Activated CD8-positive, alpha-beta memory T cell treated with anti-CD3 and anti-CD28 coated beads for 1 hour (primary cell): ENCODE measurements at places on chromosomes 11 and 22.
A peak's percentile ranks its signal among the peaks of the same experiment; 100 is the strongest.

DNA sequence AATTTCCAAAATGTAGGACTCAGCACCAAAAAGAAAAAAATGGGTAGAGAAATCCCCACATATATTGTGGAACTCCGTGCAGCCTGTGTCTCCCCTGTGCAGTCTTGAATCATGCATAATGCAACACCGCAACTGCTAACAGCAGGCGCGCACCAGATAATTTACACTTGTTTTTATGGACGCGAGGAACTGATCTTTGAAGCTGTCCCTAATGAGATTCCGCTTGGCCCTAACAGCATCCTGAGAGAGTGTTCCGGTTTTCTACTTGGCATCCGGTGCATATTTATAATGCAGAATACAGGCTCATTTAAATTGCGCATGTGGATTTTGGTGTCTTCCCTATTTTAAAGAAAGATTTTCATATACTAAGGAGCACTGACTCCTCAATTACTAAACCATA, 21.1 kb downstream of the MPPED2 start:
- DNase-seq, result no peak

DNA sequence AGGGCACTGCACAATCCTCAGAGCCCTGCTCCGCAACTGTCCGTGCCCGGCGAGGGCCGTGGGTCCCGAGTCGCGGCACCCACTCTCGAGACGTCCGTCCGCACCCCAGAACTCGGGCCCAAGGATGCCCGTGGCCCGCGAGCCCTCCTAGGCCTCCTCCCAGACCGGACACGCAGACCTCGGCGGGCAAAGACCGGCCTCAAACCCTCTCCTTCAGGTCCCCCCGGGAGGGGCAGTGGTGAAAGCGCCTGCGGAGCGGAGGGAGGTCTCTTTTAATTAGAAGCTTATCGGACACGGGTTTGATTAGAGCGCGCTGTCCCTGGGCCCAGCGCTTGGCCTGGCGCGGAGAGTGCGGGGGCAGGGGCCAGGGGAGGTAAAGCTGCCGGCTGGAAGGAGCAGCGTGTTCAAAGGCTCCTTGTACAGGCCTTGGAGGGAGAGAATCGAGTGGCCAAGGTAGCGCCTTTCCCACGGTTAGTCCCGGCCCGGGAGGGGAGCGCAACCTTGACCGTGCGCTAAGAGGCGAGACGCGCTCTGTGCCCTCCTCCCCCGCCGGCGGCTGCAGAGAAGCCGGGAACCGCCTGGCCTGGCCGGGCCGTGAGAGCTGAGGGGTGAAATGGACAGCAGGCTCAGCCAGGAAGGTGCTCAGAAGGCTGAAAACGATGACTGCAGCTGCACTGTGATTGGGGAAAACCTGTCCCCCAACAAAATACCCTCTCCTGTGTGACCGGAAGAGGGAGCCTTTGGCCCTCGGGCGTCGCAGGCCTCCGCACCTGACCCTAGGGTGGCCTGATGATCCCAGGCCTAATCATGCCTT, 4.6 kb downstream of the WT1 start:
- no peak for DNase-seq

- DNase-seq, result no peak
These were observed 34.6 kb upstream of the ANO1 start for GRCh38 chr11:70043482-70043881.

- DNase-seq, result no peak
These were observed 55.9 kb downstream of the LRRC32 start for GRCh38 chr11:76614471-76615179.

DNA sequence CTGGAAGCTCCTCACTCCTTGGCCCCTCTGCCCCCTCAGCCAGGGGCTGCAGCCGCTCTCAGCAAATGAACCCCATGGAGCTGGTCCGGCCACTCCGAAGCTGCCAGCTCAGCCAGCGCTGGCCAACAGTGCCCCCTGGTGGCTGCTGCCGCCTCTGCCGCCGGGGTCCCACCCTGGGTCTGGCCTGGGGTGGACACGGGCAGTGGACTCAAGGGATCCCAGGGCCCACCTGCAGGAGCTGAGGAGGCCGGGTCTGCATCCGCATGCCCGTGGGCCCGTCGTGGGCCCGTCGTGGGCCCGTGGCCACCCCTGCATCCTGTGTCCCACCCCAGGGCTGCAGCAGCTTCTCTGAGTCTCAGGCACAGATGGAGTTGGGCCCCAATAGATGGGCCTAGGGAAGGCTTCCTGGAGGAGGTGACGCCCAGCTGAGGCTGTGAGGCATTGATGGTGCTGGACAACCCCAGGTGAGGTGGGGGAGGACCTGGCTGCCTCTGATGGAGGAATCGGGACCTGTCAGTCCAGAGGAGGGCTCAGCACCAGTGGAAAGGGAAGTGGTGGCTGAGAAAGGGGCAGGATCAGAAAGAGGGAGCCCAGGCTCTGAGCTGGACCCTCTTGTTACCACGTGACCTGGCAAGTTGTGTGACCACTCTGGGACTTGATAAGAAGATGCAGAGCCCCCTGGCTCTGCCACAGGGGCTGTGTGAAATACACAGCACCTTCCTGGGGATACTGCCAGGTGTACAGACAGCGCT, 522.3 kb downstream of the BRD1 start:
- DNase-seq, result peak; percentile 4

DNA sequence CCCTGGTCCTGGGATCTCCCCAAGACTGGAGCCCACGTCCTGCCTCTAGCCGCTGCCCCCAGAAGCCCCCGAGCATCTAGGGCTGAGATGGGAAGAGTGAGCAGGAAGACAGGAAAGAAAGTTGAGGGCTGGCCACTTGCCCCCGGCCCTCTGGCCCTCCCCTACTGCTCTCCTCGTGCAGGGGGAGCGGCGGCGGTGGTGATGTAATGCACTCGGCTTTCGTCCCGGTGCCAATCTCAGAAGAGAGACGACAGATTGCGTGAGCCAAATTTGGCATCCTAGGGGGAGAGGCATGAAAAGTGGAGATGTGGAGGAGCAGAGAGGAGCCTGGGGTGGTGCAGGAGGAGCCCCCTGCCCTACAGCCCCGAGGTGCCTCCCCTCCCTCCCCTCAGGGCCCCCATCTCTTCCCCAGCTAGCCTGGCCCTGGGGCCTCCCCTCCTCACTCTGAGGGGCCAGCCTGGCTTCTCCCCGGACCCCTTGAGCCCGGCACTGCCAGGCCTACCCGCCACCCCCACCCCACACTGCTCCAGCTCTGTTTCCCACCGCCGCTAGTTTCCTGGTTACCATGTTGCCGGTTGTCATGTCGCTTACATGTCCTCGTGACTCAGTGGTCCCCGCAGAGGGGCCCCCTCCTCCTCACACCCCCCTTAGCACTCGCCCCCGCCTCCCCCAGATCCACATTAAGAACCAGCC, 2.5 kb downstream of the KCNJ4 start:
- DNase-seq, result no peak

DNA sequence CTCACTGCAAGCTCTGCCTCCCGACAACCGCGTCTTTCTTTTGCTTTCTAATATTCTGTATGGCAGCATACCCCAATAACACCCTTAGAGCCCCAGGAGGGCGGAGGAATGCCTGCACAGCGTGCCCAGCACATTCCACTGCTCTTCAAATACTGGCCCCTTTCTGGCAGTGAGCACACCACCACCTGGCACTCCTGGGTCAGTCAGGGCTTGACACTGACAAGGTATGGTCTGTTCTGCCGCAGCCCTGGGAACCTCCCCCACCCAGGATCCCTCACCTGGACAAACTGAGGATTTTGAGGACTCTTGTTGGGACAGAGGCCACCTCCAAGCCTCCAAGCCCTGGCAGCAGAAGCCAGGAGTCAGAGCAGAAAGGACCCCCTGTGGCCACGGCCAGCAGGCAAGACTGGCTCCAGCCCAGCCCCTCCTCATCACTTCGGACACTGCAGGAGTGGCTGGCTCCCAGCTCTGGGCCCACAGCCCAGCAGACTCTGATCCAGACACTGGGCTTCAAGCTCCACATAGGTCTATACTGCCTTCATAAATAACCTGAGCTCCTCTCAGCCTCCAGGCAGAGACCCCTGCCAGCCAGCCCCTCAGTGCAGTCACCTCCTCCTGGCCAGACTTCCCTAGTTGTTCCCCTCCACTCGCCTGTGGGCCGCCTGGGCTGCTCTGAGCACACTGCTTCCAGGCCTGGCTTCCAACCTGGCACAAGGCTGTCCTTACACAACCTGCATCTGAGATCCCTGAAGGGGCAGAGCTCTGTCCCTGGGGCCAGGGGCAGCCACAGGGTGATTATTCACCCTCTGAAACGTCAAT, 14.5 kb downstream of the CARS1 start:
- DNase-seq, result no peak

DNA sequence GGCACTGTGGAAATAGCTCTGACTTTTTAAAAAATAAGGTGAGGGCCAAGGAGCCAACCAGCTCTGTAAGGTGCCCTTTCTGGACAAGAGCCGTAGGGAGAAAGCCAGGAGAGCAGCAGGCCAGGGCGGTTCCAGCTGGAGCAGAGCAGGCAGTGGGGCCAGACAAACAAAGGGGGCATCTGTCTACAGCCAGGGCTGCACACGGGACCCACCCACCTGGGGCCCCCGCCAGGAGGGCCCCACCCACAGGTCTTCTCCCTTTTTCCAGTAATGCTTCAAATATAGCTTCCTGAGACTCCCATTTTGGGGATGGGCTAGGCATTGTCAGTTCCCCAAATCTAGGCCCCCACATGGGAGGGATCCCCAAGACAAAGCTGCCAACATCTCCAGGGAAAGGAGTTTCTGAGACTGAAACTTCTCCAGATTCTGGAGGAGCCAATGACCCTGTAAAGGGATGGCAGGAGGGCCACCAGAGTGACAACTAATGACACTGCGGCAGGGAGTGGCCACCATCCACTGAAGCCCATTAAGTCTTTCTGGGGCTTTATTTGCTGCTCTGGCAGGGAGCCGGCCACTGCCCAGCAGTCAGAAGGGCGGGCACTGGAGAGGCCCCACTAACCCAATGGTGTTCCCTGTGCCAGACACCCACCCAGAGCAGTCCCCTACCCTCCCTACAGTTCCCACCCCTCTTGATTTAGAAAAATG, 1.9 kb downstream of the ZFTA start:
- DNase-seq, result no peak

DNA sequence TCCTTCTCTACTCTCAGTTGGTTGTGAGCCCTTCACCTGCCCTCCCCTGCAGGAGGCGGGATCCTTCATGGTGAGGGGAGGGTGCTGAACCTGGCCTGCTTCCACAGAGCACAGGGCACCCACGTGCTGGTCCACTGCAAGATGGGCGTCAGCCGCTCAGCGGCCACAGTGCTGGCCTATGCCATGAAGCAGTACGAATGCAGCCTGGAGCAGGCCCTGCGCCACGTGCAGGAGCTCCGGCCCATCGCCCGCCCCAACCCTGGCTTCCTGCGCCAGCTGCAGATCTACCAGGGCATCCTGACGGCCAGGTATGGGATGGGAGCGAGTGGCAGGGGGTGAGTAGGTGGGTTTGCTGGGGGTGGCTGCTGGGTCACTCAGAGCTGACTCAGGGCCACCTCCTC, 6.3 kb downstream of the SSH3 start:
- no peak for DNase-seq

DNA sequence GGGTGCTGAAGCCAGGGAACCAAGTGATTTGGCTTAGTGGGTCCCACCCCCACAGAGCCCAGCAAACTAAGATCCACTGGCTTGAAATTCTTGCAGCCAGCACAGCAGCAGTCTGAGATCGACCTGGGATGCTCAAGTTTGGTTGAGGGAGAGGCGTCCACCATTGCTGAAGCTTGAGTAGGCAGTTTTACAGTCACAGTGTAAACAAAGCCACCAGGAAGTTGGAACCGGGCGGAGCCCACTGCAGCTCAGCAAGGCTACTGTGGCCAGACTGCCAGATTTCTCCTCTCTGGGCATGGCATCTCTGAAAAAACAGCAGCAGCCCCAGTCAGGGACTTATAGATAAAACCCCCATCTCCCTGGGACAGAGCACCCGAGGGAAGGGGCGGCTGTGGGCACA, 424.1 kb upstream of the TENM4 start:
- DNase-seq, result no peak

DNA sequence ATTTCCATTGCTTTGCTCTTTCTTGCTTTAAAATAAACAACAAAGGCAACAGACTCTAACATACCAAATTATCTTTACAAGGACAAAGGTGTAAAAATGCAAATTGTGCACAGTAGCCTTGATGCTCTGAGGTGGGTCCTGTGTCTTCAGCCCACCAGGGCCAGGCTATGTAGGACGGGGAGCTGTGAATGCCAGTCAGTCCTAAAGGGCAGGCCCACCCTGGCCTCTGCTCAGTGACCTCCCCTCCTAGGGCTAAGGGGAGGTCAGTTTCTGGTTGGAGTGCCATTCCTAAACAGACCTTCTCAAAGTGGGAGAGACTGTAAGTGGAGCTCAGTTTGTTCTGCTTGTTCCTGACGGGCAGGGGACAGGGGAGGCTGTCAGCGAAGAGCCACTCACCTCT, 78.0 kb upstream of the SUSD2 start:
- DNase-seq, result no peak

DNA sequence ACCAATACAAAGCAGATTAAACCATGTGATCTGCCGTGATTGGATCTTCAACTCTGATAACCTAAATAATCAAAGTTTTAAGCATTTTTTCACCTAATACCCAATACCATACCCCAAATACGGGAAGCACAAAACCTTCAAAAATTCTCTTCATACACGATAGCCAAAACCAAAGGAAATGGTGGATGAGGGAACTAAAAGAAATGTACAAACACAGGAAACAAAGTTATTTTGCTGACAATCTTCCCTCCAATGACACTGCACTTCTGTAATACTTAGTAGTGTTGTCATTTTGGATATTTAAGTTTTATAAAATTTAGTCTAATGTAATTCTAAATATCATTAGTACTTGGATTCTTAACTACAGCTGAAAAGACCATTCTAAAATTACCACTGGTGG, 27.0 kb downstream of the CSTF3 start:
- DNase-seq, result no peak

DNA sequence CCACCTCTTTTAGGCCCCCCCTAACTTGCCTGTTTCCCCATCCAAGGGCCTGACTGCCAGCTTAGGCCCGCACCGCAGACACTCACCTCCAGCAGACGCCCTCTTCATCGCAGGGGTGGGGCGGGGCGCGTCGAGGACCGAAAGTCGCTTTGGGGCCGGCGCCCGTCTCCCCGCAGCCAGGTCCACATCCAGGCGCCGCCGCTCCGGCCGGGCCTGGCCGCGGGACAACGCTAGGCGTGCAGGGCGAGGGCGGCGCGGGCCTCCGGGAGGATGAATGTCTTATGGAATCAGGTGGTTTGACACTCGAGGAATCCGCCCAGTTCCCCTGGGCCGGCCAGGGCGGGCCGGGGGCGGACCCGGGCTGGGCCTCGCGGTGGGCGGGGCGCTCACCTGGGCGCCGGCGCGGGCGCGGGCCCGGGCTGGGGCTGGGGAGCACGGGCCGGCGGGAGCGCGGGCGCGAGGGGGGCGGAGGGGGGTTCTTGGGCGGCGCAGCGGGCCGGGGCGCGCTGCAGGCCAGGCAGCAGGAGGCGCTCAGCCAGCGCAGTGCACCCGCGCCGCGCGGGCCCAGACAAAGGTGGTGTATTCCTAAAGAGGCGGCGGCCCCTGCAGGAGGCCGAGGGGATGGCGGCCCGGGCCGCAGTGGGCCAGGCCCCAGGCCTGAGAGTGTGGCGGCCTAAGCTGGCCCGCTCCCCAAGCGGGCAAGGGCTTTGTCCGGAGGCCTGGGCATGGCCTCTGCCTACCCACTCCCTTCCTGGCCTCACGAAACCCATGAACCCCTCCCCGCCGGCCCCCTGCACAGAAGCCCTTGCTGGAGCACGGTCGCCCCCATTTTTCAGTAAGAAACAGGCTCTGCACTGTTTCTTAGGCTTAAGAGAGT, 177.6 kb downstream of the IGLL1 start:
- no peak for DNase-seq
